H1 (cell line): ENCODE measurements at places on chromosomes 3 and 15. TPM values are rescaled to one million over a fixed set of nuclear protein-coding genes. Genes with fewer than 3 reads are reported as not detected.

- H3K4me3 ChIP-seq: no peak overlapping the region
- no peaks in the 10 kb centered on the region for H3K36me3 ChIP-seq
- H3K27ac ChIP-seq: no peak overlapping the region
- no peaks in the 10 kb centered on the region for H3K4me1 ChIP-seq
Measured at GRCh38 chr15:88083811-88084760, 172.5 kb downstream of the NTRK3 start.

- no peak overlapping the region for H3K4me3 ChIP-seq
- no peaks in the 10 kb centered on the region for H3K36me3 ChIP-seq
- H3K4me1 ChIP-seq: no peaks in the 10 kb centered on the region
- no peaks in the 10 kb centered on the region for H3K27me3 ChIP-seq
Measured at GRCh38 chr3:73086071-73086494, 24.6 kb downstream of the EBLN2 start.

Gene ECE2
- 0.44 and 0.86 TPM in 2 replicates for polyA plus RNA-seq

Gene TLR9
- polyA plus RNA-seq: 0.05 and 0.06 TPM in 2 replicates

Gene ADGRG7
- not detected in 2 replicates for polyA plus RNA-seq

DNA sequence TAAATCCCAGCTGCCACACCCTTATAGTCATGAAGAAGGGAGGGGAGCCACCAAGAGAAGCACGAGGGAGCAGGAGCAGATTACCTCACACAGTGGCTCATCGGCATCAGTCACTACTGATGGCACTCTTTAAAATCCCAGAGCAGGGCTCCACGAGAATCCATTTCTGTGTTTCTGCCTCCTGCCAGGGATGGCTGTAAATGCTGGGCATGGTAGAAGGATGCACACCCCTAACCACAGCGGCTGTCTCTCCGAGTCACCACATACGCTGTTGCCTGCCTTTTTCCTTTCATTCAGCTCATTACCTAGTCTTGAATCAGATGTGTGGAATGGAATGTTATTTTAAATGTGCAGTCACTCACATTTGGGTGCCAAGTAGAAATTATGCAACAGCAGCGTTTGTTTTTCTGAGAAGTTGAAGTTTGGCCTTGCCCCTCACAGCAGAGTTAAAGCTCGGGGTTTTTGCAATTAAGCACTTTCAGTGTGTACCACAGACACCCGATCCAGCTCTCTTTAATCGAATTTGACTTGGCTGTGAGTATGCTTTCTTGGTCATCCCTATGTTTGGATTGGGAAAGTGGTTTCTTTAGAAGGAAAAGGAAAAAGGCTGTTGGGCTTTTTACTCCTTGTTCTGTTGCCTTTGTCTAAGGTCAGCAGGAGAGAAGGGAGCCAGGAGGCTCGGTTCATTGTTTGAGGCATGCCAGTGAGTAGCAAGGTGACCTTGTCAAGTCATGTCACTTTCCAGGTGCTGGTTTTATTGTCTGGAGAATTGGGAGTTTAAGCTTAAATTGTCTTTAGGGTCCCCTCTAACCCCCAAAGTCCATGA lies 284.2 kb upstream of the TPM1 start:
- no peak overlapping the region for H3K4me3 ChIP-seq
- no peak overlapping the region; the same call in 1 of the 2 replicates for H3K27ac ChIP-seq
- H3K36me3 ChIP-seq: no peaks in the 10 kb centered on the region
- H3K27me3 ChIP-seq: no peaks in the 10 kb centered on the region

DNA sequence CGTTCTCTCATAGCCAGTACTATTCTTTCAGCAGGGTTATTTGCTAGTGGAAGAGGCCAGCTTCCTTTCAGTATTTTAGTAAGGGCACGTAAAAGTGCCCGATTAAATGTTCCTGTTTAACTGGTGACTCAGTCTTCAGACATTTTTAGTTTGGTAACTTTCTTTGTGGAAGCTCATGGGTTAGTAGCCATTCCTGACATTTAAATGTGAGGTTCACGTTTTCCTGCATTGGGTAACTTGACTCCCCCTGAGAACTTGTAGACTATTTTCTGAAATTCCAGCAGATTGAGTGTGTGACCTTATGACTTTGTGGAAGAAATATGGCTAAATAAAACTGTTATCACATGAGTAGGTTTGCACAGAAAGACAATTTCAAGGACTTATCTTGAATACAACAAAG lies 16.9 kb downstream of the ABHD2 start:
- DNase-seq: no peak
- H3K27ac ChIP-seq: no peak overlapping the region
- H3K36me3 ChIP-seq: no peaks in the 10 kb centered on the region
- H3K27me3 ChIP-seq: no peaks in the 10 kb centered on the region

GRCh38 chr3:26029321-26029720 lies 239.4 kb downstream of the OXSM start:
- no peak overlapping the region for H3K27ac ChIP-seq
- no peaks in the 10 kb centered on the region for H3K4me1 ChIP-seq
- H3K36me3 ChIP-seq: no peaks in the 10 kb centered on the region

- H3K27ac ChIP-seq: 0 out of 2 replicates have a peak overlapping the region, but pooled peaks have one; percentile 21
- no peak for DNase-seq
- no peaks in the 10 kb centered on the region for H3K27me3 ChIP-seq
- 0 out of 2 replicates have a peak overlapping the region, but pooled peaks have one; percentile 6 for H3K4me3 ChIP-seq
- H3K36me3 ChIP-seq: no peaks in the 10 kb centered on the region
- H3K4me1 ChIP-seq: peaks cover 6% of the 10 kb centered on the region; the same call in 1 of the 2 replicates
Measured at GRCh38 chr3:68889328-68889727, 43.0 kb downstream of the TAFA4 start.

Gene CCNB2
- 70.7 and 76.0 TPM in 2 replicates for polyA plus RNA-seq

DNA sequence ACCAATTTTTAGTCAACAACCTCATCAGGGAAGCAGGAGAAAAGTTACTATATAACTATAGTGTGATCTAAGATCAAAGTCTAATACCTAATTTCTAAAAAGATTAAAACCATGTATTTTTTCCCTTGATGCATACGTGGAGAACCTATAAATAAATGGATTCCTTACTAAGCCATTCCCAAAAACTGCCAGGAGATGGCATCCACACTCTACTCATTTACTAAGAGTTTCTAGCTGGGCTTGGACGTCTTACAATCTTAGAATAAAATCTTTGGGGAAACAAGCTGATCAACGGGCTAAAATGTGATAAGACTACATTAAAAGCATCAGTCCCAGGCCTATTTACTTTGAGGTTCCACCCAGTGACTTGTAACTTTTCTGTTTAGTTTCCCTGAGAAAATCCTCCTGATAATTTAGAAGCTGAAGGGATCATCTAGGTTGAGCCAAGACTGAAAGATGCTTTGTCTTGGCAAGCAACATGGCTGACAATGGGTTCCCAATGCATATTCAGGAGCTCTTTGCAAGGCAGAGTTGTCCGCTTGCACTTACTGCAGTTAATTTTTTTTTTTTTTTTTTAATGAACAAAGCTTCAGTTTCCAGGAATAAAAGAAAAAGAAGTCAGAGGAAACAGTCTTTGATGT lies 85.5 kb upstream of the FGF12 start:
- DNase-seq: no peak
- no peaks in the 10 kb centered on the region for H3K36me3 ChIP-seq

- H3K36me3 ChIP-seq: no peaks in the 10 kb centered on the region
- no peak overlapping the region for H3K4me3 ChIP-seq
- H3K27ac ChIP-seq: no peak overlapping the region
- no peaks in the 10 kb centered on the region for H3K27me3 ChIP-seq
- H3K4me1 ChIP-seq: peaks cover under 1% of the 10 kb centered on the region; the same call in 1 of the 2 replicates
- DNase-seq: peak; percentile 37
Measured at GRCh38 chr3:133937061-133937686, 41.5 kb upstream of the RAB6B start.

Gene TMEM212
- not detected in 2 replicates for polyA plus RNA-seq

GRCh38 chr3:156576651-156577348 lies 21.9 kb upstream of the SSR3 start:
- no peak for DNase-seq
- no peaks in the 10 kb centered on the region for H3K27me3 ChIP-seq
- peaks cover 2% of the 10 kb centered on the region; the same call in 1 of the 2 replicates for H3K4me1 ChIP-seq
- H3K36me3 ChIP-seq: no peaks in the 10 kb centered on the region
- H3K27ac ChIP-seq: no peak overlapping the region

DNA sequence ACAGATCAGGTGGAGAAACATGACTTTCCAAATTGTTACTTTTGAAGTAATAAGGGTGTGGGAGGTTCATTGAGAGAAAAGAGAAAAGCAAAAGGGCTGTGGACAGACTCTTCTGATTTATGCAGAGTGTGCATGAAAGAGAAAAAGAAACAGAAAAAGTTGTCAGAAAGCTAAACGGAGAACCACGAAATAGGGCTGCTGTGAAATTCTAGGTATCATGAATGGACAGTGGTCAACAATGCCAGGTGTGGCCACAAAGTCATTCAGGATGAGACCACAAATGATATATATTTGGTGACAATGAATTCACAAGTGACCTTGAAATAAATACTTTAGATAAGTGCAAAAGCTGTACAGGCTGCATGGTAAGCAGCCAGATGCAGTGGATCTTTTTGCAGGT lies 170.1 kb downstream of the IL5RA start:
- H3K4me1 ChIP-seq: no peaks in the 10 kb centered on the region
- H3K27me3 ChIP-seq: no peaks in the 10 kb centered on the region
- no peak for DNase-seq
- no peaks in the 10 kb centered on the region for H3K36me3 ChIP-seq
- no peak overlapping the region for H3K4me3 ChIP-seq

DNA sequence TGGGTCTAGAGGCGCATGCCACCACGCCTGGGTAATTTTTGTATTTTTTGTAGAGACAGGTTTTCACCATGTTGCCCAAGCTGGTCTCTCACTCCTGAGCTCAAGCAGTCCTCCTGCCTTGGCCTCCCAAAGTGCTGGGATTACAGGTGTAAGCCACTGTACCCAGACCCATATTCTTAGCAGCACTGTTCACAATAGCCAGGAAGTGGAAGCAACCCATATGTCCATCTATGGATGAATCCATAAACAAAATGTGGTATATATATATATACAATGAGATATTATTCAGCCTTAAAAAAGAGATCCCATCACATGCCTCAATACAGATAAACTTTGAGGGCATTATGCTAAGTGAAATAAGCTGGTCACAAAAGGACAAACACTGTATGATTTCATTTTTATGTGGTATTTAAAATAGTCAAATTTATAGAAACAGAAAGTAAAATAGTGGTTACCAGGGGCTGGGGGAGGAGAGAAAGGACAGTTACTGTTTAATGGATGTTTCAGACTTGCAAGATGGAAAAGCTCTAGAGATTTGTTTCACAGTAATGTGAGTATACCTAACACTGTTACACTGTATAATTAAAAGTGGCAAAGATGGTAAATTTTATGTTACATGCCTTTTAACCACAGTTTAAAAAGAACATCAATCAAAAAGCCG lies 35.7 kb upstream of the GRAMD1C start:
- no peak overlapping the region for H3K4me3 ChIP-seq
- H3K27me3 ChIP-seq: no peaks in the 10 kb centered on the region
- H3K27ac ChIP-seq: no peak overlapping the region
- no peaks in the 10 kb centered on the region for H3K4me1 ChIP-seq
- H3K36me3 ChIP-seq: peaks cover 54% of the 10 kb centered on the region

- H3K4me3 ChIP-seq: no peak overlapping the region
- DNase-seq: no peak
- H3K27me3 ChIP-seq: no peaks in the 10 kb centered on the region
Measured at GRCh38 chr15:63288342-63288741, 10.9 kb downstream of the APH1B start.

GRCh38 chr15:32993285-32993684 lies 201.2 kb downstream of the FMN1 start:
- DNase-seq: no peak
- H3K36me3 ChIP-seq: no peaks in the 10 kb centered on the region
- H3K4me3 ChIP-seq: no peak overlapping the region
- no peak overlapping the region for H3K27ac ChIP-seq
- H3K4me1 ChIP-seq: no peaks in the 10 kb centered on the region
- no peaks in the 10 kb centered on the region for H3K27me3 ChIP-seq

Gene SKIL
- 9.5 and 13.2 TPM in 2 replicates for polyA plus RNA-seq

DNA sequence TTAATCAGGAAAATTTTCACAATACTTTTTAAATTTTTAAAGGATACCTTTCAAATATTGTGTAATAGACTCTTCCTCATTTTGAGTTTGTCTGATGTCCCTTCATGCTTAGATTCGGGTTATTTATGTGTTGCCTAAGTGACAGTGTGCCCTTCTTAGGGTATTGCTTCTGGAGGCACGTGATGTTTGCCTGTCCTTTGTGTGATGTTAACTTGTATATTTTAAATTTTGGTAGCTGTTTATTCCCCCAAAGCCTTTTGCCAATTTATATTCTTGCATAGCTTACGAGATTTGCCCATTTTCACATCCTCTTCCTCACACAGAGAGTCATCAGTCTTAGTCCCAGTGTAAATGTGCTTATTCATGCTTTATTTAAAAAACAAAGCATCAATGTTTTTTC lies 433.1 kb downstream of the EPHB1 start:
- H3K4me1 ChIP-seq: peaks cover 2% of the 10 kb centered on the region; the same call in 1 of the 2 replicates

Gene CCR8
- 0.33 and 0.35 TPM in 2 replicates for polyA plus RNA-seq

Gene MAPKAPK3
- 87.9 and 99.8 TPM in 2 replicates for polyA plus RNA-seq

Gene SLC28A1
- polyA plus RNA-seq: 0.03 and 0.09 TPM in 2 replicates

DNA sequence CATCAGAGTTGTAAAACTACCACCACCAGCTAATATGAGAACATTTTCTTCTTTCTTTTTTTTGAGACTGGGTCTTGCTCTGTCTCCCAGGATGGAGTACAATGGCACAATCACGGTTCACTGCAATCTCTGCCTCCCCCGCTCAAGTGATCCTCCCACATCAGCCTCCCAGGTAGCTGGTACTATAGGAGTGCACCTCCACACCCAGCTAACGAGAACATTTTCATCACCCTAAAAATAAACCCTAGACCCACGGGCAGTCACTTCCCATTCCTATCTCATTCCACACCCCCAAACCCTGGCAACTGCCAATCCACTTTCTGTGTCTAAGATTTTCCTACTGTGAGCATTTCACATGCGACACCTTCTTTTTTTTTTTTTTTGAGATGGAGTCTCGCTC lies 130.9 kb downstream of the ATP10A start:
- DNase-seq: no peak
- no peak overlapping the region for H3K4me3 ChIP-seq
- H3K36me3 ChIP-seq: no peaks in the 10 kb centered on the region
- no peaks in the 10 kb centered on the region for H3K4me1 ChIP-seq
- no peaks in the 10 kb centered on the region for H3K27me3 ChIP-seq

Gene SLC12A8
- polyA plus RNA-seq: 14.4 and 16.9 TPM in 2 replicates

Gene PLA2G4B
- 9.2 TPM in 2 replicates for polyA plus RNA-seq

Gene CLRN1
- polyA plus RNA-seq: 0.17 and 0.20 TPM in 2 replicates

DNA sequence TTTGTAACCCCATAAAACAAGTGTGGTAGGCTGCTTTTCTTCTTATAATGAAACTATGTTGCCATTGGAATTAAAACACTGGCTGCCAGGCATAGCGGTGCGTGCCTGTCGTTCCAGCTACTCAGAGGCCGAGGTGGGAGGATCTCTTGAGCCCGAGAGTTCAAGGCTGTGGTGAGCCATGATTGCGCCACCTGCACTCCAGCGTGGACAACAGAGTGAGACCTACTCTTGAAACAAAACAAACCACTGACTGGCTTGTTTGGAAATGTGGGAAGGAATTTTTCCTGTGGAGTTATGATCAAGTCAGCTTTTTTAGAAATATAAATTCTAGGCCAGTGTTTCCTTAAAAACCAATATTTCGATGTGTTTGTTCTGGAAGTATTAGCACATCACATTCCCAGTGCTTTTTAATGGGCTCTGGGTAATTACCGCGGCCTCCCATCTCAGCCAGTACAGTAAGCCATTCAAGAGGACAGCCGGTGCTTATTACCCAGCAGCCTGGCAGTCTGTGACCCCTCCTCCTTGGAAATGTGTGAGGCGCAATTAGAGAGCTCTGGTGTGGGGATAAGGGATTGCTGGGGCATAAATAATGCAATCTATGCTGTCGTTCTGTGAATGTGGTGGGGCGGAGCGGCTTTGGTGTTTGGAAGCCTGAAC lies 58.3 kb upstream of the TRAK1 start:
- H3K27me3 ChIP-seq: no peaks in the 10 kb centered on the region
- H3K27ac ChIP-seq: no peak overlapping the region; the same call in 1 of the 2 replicates
- no peak for DNase-seq
- no peak overlapping the region for H3K4me3 ChIP-seq
- H3K4me1 ChIP-seq: peaks cover 6% of the 10 kb centered on the region
- no peaks in the 10 kb centered on the region for H3K36me3 ChIP-seq

Gene CHST14
- 13.4 and 15.2 TPM in 2 replicates for polyA plus RNA-seq

- no peaks in the 10 kb centered on the region for H3K36me3 ChIP-seq
- DNase-seq: no peak
- no peaks in the 10 kb centered on the region for H3K4me1 ChIP-seq
Measured at GRCh38 chr15:45234562-45235235, 17.3 kb upstream of the SLC28A2 start.
